GM12892 (cell line): ENCODE measurements at places on chromosomes 11 and 22.

- no peak for DNase-seq
Observed at GRCh38 chr11:106077609-106078455, at the start of gene AASDHPPT. AASDHPPT (plus strand) TSS chr11:106077662; CDS start chr11:106077711, 49 bp downstream.

DNA sequence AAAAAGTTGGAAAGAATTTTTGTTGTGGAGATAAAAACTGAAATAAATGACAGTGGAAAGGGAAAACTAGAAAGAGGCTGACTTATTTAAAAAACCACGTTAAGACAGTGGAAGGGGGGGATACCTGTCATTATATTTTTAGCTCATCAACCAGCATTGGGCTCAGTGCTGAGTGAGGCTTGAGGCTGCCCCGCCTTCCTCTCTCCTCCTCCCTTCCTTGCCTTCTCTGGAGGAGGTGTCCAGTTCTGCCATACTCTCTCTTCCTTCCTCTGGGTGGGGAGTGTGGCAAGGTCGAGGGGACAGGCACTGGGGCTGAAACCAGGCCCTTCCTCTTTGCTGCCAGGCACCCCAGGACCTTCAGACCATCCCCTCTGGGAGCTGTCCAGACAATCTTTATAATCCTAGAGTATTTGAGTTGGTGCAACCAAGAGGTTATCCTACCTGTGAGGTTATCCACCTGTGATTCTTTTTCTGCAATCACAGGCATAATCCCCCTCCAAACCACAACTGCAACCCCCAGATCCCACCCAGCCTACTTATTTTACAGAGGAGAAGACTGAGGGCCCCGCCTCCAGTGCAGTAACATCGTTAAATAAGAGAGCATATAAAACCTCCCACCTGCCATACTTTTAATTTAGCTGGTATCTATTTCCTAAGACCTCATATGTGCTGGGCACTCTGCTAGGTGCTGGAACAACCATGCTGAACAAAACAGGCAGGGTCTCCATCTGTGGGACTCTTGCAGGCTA is 578.5 kb downstream of the BUD13 start:
- DNase-seq, result no peak

GRCh38 chr11:93858121-93858775 is 7.8 kb upstream of the VSTM5 start:
- no peak for DNase-seq

GRCh38 chr22:42645341-42645937 is 3.8 kb downstream of the CYB5R3 start:
- DNase-seq, result no peak

GRCh38 chr11:129948926-129949466 is 53.6 kb upstream of the NFRKB start:
- DNase-seq, result no peak
